ENCODE measurements at places on chromosomes 3 and 15. TPM values are rescaled to one million over a fixed set of nuclear protein-coding genes. Genes with fewer than 3 reads are reported as not detected.

SPSB4 gene
- 0.14 TPM for total RNA-seq

LRRN1 gene
- 0.56 TPM for total RNA-seq

SERINC4 gene
- not detected for total RNA-seq

GMNC gene
- not detected for total RNA-seq

CCR8 gene
- not detected for total RNA-seq

ETV5 gene
- 4.0 TPM for total RNA-seq

KBTBD12 gene
- 4.6 TPM for total RNA-seq

GOLGA8R gene
- total RNA-seq: 1.6 TPM

ZMAT3 gene
- total RNA-seq: 14.2 TPM

NOX5 gene
- 0.11 TPM for total RNA-seq

CYP11A1 gene
- total RNA-seq: not detected

DNA sequence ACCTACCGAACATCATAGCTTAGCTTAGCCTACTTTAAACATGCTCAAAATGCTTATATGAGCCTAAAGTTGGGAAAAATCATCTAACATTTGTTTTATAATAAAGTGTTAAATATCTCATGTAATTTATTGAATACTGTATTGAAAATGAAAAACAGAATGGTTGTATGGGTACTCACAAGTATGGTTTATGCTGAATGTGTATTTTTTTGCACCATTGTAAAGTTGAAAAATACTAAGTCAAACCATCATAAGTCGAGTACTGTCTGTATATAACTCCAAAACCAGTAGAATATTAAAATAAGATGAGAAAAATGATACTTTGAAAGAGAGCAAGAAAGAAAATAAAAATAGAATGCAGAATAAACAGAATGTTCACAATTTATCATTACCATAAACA is 115.7 kb downstream of the ZNF280D start:
- DNase-seq: no peak

- no peak for DNase-seq
These were observed 795 bp upstream of the TCF12 start for GRCh38 chr15:56917652-56918045.

DNA sequence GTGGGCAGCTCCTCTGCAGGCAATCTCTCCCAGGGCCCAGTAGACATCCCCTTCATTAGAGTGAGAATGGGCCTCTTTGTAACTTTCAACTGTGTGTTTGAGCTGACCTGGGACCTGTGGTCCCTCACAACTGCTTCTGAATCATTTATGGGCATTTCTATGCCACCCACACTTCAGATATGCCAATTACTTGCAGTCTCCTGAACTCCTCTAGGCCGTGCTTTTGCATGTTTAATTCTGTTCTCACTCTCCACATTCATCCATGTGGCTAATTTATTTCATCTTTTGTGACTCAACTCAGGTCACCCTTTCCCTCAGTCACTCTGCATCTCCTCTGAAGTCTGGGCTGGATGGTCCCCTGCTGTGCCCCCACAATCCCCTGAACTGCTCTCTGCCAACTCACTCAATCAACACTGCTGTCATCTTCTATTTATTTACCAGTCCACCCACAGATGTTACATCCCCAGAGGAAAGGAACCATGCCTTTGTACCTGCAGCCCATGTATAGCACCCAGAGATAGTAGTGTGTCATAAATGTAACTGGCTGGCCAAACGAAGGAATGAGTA is 364.7 kb downstream of the EPHB1 start:
- DNase-seq: no peak

DNA sequence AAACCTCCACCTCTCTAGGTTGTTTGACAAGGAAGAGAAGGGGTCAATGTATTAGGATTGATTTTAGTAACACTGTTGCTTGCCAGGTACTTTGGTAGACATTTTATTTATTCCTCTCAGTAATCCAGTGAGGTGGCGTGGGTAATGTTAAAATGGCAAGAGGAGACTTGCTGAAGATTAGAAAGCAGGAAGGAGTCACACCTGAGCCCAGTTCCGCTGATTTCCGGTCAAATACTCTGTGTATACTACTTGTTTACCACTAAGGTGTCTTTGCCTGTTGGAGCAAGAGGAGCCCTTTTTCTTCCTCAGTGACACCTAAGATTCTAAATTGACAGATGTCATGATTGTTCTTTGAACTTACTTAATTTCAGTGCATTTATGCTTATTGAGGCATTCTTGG is 1.7 kb downstream of the OXNAD1 start:
- no peak for DNase-seq

DNA sequence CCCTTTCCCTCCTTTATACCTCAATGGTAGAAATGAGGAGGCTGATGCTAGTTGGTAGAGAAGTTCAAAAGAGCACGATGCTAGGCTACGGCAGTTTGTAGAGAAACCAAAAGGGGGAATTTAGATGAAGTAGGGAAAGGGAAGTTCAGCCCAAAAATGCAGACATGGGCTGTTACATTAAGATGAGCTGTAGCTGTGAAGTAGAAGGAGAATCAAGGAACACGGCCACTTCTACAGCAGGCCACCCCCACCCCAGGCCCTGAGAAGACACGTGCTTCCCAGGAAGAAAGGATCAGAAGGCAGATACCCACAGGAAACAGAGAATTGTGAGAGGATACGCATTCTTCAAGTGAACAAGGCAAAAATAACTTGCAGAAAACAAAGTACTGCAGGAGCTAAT is 2.1 kb upstream of the PARP14 start:
- DNase-seq: no peak

DNA sequence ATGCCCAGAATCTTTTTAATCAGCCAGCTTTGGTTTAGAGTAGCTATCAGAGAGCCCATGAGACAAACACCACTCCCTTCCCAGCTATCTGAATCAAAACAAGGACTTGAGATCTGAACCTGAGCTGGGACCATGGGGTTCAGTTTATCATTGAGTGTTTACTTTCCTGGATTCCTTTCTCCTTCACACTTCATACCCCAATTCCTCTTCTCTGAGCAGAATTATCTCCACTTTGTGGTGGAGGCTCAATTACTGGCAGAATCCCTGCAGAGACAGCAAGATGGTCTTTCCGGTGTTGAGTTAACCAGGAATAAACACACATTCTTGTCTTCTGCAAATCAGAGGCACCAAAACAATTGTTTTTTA is 102.4 kb downstream of the RPL22L1 start:
- DNase-seq: no peak

DNA sequence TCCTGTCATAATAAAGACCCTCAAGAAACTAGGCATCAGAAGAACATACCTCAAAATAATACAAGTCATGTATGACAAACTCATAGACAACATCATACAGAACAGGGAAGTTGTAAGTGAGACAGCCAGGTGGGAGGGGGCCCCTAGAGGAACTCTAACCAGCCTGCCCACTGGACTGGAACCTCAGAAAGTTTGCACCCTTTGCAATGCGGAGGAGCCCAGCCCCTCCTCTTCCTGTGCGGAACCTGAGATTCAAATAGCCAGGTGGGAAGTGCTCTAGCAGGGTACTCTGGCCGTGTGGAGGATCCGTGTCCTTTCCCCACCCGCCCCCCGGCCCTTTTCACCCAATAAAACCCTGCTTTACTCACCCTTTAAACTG is 387.0 kb upstream of the CBLB start:
- DNase-seq: peak; percentile 13

DNA sequence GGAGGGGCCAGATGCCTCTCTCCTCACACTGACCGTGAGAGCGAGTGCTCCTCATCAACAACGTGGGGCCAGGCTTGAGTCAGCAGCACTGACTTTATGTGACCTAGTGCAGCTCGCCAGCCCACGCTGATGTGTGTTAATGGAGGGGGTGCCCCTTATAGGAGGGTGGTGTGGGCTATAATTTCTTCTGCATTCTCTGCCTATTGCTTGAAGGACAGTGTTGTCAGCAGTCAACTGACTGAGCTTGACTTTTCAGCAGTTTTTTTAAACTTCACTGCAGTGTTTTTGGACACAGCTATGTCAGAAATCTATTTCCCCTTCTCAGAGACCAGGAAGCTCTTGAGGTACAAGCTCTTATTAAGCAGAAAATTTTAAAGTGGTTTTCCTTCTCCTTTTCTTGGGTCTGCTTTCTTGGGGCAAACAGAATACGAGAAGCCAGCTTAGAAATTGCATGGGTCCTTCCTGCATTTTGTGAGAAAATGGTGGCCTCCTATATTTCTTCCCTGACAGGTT is 304.8 kb upstream of the CTDSPL start:
- no peak for DNase-seq

GRCh38 chr3:2967871-2968270 is 142.3 kb downstream of the IL5RA start:
- no peak for DNase-seq

GRCh38 chr3:122785231-122785630 is 8.4 kb downstream of the HSPBAP1 start:
- DNase-seq: no peak

- DNase-seq: no peak
These were observed 33.8 kb downstream of the CCDC54 start for GRCh38 chr3:107411056-107411455.

- no peak for DNase-seq
These were observed 22.4 kb downstream of the KCNMB2 start for GRCh38 chr3:178558637-178559036.

DNA sequence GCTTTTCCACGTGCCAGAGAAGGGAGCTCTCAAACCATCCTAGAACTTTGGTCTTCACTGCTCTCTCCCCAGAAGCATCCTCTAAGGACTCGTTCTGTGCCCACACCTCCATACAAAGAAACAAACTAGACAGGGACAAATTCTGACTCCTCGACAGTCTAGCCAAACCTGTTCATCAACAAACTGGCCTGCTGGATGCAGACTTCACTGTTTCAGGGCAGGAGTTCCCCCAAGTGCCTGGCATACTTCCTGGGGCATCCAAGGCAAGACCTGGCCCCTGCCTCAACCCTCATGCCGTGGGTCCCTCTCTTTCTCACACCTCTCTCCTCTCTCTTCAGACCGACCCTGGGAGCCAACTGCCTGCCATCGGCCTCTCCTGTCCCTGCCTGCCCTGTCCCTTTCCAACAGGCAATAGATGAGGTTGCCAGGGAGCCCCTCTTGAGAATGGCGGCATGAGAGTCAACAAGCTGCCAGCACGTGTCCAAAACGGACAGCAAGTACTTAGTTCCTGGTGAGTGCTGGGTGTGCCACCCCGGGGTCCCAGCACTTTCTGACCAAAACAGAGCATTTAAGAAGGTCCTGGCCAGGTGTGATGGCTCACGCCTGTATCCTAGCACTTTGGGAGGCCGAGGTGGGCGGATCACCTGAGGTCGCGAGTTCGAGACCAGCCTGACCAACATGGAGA is 79.1 kb upstream of the HES1 start:
- DNase-seq: no peak

DNA sequence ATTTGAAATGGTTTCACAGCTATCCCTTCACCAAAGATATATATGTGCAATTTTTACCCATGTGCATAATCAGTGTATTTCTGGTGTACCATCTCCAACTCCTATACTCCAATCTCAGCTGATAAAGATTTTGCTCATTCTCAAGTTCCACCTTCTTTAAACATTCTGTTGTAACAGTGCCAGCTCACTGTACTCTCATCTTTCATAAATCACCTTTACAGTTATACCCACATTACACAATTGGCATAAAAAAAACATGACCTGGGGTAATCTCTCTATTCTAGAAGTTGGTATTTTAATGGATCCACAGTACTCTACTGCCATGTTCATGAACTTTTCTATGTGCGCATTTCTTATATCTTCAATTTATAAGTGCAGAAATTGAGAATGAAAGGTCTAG is 339.9 kb upstream of the DPH6 start:
- no peak for DNase-seq

DNA sequence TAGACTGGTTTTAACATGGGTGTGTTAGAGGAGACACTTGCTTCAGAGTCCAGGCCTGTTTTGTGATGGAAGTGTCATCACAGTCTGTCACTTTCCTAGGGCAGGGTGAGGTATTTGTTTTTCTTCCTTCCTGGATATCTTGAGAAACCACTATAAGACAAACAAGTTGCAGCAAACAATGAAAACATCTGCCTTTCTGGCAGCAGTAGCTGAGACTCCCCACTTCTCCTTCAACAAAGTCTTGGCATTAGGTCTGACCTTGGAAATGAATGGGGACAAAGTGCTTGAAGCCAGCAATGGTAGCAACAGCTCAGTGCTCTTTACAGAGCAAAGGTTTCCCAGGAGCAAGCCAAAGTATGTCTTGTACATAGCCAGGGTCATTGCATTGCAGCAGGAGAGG is 64.6 kb downstream of the CD200 start:
- no peak for DNase-seq

DNA sequence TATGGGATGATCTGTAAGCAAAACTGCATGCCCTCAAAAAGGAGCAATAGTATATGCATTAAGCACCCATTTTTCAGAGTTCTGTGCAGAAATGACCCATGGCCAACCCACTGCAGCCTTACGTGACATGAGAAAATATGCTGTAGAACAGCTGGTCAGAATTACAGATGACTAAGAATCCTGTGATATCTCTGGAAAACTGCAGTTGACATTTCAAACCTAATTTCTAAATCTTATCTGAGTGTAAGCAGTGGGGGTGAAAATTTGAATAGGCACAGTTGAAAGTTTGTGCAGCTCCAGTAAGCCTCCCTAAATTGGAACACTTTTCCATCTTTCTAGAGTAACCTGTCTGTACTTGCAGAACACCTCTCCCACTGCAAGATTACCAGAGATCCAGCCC is 28.7 kb upstream of the COL6A6 start:
- DNase-seq: no peak

- no peak for DNase-seq
These were observed 6.7 kb downstream of the CMTM8 start for GRCh38 chr3:32245200-32245599.

DNA sequence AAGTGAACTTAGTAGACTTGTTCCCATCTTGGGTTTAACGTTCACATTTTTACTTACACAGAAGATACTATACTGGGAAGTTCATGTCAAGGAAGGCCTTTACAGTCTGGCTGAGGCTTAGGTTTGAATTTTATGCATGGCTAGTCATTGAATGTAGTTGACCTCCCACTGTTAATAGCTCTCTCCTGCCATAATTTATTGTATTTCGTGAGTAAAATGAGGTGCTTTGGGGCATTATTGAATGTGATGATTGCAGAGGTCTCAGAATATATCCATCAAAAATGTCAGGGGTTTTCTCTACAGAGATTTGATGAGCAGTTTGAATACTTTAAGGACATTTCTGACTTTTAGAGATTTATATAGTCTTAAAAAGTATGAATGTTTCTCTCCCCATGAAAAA is 356.6 kb upstream of the GRM7 start:
- no peak for DNase-seq

GRCh38 chr3:175150812-175151401 is 291.8 kb downstream of the NAALADL2 start:
- peak; percentile 29 for DNase-seq

GRCh38 chr15:100341239-100341749 is 481 bp downstream of the ADAMTS17 start:
- DNase-seq: no peak

Measured in left colon (tissue), 2 donors.